A673 (cell line): ENCODE measurements at places on chromosomes 7 and 10.

- no peak for DNase-seq
These were observed 63.7 kb downstream of the LCOR start for GRCh38 chr10:96895662-96896424.

GRCh38 chr10:103232772-103233488, 12.8 kb upstream of the RPEL1 start:
- no peak for DNase-seq

DNA sequence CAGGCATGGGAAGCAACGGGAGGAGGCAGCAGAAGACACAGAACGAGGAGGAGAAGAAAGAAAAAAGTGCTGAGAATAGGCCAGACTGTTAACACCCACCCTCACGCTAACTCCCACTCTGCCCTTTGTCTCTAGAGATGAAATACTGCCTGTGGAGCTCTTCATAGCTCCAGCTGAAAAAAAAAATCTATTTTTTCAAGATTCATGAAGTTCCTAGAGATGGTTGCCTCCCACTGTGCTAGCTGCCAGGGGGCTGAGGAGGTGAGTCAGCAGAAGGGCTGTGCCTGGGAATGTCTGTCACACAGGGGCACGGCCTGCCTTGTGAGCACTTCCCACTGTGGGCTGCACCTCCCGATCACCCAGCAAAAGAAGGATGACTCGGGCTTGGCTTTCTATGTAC, 144.5 kb downstream of the RNF216 start:
- DNase-seq = peak; percentile 94

DNA sequence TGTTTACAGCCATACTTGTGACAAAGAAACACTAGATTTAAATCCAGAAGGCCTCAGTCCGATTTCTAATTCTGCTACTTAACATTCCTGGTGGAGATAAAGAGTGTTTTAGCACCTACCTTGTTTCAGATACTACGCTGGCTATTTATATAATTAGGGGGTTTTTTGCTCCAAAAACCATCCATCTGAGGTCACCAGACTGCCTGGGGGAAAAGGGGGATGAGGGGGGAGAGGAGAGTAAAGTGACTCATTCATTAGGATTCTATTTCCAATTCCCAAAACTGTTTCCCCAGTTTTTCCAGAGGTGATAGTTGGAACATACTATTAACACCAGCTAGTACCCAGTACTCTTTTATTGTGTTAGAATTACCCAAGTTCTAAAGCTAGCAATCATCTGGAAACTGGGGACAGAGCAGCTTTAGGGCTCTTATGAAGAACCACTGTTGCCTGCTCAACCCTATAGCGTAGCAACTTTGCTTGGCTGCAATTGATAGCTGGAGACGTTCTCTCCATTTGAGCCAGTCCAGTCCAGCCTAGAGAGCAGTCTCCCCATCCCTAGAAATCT, 6.6 kb downstream of the GCC1 start:
- no peak for DNase-seq

- DNase-seq = no peak
These were observed 2.1 kb downstream of the NFE2L3 start for GRCh38 chr7:26153823-26154783.

DNA sequence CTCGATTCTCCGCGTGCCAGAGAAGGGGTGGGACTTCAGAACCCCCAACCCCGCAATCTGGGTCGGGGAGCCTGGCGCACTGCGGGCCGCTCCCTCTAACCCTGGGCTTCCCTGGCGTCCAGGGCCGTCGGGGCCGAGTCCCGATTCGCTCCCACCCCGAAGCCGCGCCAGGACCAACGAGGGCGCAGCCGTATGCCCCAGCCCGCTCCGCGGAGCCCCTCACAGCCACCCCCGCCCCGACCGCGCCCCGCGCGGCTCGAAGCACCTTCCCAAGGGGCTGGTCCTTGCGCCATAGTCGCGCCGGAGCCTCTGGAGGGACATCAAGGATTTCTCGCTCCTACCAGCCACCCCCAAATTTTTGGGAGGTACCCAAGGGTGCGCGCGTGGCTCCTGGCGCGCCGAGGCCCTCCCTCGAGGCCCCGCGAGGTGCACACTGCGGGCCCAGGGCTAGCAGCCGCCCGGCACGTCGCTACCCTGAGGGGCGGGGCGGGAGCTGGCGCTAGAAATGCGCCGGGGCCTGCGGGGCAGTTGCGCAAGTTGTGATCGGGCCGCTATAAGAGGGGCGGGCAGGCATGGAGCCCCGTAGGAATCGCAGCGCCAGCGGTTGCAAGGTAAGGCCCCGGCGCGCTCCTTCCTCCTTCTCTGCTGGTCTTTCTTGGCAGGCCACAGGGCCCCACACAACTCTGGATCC, at the start of gene LEP:
TSS of gene LEP (plus strand) at position 583 of the 691 bp plus-strand sequence. CDS start 10,741 bp downstream, outside the sequence.
- DNase-seq = no peak

DNA sequence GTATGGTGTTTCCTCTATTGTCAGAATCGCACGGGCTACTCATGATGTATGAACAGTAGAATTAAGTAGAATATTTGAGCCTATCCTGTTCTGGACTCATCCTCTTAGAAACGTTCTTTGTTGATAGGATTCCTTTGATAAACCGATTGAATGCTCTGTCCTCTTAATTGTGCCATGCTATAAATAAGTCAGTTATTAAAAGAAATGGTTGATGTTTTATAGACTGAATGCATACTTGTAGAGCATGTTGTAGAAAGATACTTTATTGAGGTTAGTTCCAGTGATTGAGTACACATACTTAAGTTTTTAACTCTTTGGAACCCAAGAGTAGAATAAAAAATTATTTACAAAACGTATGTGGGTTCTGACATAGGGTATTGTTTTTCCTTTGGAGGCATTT, 54.9 kb upstream of the HBP1 start:
- no peak for DNase-seq

- no peak for DNase-seq
These were observed 54.6 kb downstream of the TMEM178B start for GRCh38 chr7:141128506-141128905.
